ENCODE measurements at places on chromosomes 1 and 21.

DNA sequence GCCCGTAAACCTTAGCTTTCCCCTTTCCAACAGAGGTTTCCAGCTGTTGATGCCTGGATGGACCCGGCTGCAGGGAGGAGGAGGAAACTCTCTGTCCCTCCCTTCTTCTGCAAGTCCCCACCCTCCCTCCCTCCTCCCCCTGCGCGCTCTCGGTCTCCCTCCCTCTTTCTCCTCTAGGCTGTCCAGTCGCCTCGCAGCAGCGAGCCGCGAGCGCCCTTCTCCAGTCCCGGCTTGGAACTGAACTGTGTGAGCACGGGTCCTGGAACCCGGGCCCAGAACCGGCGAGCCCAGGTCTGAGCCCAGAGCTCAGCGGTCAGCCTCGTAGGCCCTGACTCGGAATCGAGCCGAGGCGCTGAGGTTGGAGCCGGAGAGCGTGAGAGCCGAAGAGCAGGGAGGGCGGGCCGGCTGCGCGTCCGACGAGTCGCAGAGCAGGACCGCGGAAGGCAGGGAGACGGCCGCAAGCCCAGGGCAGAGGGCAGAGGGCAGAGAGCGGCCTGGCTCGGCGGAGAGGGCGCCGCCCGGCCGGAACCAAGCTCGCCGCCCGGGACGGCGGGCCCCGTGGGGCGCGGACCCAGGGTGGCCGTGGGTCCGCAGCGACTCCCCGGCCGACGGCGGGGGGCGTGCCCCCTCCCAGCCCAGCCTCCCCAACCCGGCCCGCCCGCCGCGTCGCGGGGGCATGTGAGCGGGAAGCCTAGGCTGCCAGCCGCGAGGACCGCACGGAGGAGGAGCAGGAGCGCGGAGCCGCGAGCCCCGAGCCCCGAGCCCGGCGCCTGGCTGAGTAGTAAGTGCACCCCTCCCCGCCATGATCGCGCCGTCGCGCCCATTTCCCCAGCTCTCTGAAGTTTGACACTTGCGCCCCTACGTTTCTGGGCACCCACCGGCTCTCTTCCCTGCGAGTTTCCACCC lies at the start of gene SOX13:
SOX13 (plus strand) TSS at position 185 of the 906 bp plus-strand sequence. CDS start 39,801 bp downstream, outside the sequence.
- DNase-seq = peak; percentile 88

GRCh38 chr1:175188936-175189335 lies 3.6 kb downstream of the KIAA0040 start:
- DNase-seq = no peak

- no peak for DNase-seq
These were observed 33.3 kb downstream of the PIK3CD start for GRCh38 chr1:9684801-9685200.

GRCh38 chr1:212415107-212415841 lies 588 bp upstream of the PACC1 start:
- DNase-seq = no peak

DNA sequence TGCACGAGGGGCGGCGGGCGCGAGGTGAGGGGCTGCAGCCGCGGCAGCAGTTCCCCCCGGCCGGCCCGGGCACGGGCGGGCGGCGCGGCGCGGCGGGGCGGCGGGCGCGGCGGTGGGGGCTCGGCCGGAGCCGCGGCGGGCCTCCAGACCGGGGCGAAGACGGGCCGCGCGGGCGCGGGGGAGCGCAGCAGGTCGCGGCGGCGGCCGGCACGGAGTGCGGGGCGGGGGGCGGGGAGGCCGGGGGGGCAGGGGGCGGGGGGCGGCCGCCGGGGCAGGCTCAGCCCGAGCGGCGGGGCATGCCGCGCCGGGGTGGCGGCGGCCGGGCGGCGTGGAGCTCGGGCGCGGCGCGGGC lies 311 bp downstream of the IRF2BP2 start:
- DNase-seq = no peak

DNA sequence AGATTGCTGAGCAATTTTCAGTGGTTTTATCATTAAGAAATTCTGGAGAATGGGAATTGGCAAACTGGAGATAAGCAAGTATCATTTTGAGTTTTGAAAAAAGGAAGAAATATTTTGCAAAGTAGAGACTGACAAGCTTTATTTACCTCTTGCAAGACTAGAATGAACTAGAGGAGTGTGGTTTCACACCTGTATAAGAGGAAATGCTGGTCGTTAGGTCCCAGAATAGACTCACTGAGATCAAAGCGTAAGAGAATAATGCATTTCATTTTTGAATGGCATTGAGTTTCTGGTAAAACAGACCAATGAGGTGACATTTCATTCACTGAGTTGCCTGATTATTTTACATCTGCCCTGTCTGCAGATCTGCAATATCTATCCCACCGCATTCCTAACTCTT lies 308.1 kb downstream of the ADGRL2 start:
- DNase-seq = no peak

DNA sequence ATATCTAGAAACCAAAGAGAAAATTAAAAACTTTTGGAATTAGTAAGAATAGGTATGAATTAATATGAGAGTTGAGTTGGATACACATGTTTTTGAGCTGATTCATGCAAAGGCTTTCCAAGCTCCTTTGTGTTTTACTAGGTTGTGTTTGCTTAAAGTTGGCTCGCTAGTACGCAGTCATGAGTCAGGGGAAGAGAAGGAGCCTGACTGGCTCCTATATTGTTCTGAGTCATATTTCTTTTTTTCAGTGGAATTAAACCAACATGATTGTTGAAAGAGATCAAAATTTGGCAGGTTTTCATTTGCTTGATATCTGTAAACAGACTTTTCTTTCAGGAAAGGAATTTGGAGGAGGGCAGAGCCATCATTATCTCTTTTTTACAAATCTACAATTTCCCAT lies 66.7 kb downstream of the MAGI3 start:
- DNase-seq = no peak

DNA sequence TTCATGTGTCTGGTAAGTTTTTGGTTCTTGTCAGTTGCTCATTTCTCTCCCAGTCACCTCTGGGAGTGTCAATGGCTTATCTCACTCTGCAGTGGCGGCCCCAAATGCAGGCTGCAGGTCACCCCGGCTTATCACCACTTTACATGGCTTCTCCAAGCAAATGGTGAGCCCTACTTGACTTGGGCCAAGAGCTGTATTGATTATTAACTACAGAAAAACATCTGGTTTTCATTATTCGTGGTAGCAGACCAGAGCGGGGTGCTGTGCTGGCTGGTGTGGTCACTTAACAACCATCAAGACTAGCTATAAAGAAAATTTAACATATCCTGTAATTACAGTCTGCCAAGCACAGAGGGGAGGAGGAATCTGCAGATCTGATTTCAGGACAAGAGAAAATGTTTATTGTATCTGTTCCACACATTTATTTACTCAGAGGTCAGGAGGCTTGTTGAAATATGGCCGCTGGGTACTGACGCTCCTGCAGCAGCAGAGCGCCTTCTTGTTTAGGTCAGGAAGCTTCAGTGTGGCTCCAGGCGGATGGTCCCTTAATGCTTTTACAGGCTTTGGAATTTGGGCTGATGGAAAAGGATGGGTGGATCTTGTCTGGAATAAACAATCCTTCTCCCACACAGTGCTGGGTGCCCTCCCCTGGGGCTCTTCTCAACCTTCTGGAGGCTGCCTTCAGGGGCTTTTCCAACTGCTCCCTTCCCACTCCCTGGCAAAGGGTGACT lies 87.8 kb downstream of the HLX start:
- no peak for DNase-seq

- DNase-seq = no peak
These were observed 23.5 kb upstream of the WNT4 start for GRCh38 chr1:22166439-22166838.

GRCh38 chr1:998995-999724 lies 737 bp downstream of the HES4 start:
- no peak for DNase-seq

DNA sequence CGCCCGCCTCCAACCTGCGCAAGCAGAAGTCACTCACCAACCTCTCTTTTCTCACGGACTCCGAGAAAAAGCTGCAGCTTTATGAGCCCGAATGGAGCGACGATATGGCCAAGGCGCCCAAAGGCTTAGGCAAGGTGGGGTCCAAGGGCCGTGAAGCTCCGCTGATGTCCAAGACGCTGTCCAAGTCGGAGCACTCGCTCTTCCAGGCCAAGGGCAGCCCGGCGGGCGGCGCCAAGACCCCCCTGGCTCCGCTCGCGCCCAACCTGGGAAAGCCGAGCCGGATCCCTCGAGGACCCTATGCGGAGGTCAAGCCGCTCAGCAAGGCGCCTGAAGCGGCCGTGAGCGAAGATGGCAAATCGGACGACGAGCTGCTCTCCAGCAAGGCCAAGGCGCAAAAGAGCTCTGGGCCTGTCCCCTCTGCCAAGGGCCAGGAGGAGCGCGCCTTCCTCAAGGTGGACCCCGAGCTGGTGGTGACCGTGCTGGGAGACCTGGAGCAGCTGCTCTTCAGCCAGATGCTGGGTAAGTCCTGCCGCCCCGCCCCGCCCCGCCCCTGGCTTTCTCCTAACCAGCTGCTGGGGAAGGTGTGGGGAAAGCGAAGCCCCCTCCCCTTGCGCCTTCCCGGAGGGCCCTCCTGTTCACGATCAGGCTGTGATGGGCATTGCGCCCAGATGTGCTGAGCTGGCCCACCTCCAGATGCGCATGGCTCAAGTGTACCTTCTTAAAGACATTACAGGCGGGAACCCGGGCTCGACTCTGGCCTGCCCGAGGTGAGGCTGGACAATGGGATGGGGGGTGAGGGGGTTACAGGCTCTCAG lies 110.2 kb downstream of the NAV1 start:
- DNase-seq = no peak

- no peak for DNase-seq
These were observed 1193.9 kb downstream of the PLA2G4A start for GRCh38 chr1:188022661-188023060.

DNA sequence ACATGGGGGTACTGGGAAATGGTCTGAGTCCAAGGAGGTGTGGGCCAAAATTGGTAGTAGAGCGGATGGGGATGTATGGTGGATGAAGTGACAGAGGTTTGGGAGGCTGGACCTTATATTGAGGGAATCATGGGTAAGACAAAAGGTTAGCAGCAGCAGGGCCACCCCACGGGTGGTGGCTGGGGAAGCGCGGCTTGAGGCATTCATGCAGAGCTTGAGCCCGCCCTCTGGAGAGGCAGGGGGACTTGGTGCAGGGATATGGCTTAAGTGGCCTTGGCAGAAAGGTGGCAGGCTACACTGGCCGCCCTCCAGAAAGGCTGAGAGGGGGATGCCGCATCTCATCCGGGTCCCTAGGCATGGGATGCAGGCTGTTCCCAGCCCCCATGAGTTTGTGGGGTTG lies 31.5 kb downstream of the HMGB4 start:
- DNase-seq = peak; percentile 36

- DNase-seq = no peak
These were observed 360.2 kb downstream of the ADGRL2 start for GRCh38 chr1:82160903-82161302.

DNA sequence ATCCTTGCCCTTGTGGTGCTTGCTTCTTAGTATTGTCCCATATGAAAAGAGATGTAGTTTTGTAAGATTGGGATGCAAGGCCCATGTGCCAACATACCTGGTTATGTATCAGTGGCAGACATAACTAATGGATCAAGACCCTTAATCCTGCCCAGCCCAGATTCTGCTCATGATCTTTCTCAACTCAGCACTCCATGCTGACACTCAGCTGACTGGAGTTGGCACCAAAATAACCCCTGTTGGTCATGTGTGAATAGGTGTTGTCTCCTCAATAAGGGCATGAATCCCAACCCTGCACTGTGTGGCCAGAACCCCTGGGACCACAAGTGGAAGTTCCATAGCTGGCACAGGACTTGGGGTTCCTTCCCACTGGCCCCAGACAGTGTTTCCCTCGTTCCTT lies 13.9 kb upstream of the CNR2 start:
- DNase-seq = no peak

DNA sequence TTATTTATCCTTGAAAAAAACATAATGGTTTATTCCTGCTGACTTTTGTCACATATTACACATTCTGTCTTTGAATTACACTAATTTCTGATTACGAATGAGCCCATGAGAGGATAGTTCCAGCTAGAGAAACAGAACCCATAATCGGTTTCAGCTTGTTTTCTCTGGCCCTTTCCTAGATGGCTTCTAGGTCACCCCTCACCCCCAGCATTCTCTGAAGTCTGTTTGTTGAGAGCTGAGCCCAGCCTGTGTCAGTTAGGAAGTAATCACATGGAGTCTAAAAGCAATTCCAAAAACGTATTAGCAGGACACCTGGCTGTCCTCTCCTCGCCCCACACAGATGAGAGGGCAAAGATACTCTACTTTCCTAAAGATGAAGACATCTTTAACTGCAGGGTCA lies 48.9 kb downstream of the KIAA1614 start:
- DNase-seq = no peak

GRCh38 chr1:101431956-101432510 lies 195.2 kb downstream of the S1PR1 start:
- DNase-seq = no peak

GRCh38 chr1:241717975-241718374 lies 65.9 kb downstream of the WDR64 start:
- no peak for DNase-seq

DNA sequence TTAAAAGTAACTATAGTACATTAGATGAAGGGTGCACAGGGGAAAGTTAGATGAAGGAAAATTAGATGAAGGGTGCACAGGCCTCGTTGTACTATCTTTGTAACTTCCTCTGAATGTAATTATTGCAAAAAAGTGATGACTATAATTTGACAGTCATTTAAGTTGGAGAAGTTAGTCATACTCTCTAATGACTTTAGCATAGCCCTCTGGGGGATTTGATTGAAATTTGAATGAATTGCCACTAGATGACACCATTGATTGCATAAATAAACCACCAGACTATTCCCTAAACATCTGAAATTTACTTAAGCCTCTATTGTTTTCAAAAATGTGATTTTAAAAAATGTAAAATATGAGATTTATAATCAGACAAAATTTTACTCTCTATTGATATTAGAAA lies 102.6 kb downstream of the TPR start:
- no peak for DNase-seq

- DNase-seq = no peak
These were observed 452.2 kb downstream of the LTN1 start for GRCh38 chr21:28540514-28540913.

GRCh38 chr21:16708101-16708835 lies 804.6 kb upstream of the CXADR start:
- no peak for DNase-seq

GRCh38 chr21:40562242-40563002 lies 284.5 kb downstream of the DSCAM start:
- DNase-seq = no peak

DNA sequence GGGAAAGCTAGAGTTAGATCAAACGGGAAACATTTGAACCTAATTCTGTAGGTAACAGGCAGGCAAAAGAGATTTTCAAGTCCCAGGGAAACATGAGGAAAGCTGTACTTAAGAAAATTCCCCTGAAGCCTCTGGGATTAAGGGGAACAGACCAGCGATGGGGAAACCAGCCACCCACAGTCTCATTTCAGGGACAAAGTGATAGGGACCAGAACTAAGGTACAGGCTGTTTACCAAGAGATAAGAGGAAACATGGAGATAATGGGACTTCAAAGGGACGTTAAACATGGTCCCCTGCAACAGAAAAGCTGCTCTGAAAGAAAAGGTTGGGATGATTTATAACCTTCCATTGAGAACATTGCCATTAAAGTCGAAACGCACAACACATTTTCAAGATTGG lies 84.4 kb downstream of the NTPCR start:
- no peak for DNase-seq

- peak; percentile 82 for DNase-seq
These were observed 4.5 kb downstream of the HSPB7 start for GRCh38 chr1:16013220-16013907.

- no peak for DNase-seq
These were observed 724.6 kb downstream of the PTPRU start for GRCh38 chr1:29960876-29961275.

GRCh38 chr1:47411436-47411835 lies 4.6 kb upstream of the FOXE3 start:
- no peak for DNase-seq

GRCh38 chr1:56535939-56536338 lies 43.4 kb downstream of the PLPP3 start:
- DNase-seq = no peak
